ENCODE measurements at places on chromosomes 12 and 14. TPM values are rescaled to one million over a fixed set of nuclear protein-coding genes. Genes with fewer than 3 reads are reported as not detected.

The PLCZ1 gene
- not detected for total RNA-seq

The KRT6B gene
- not detected for total RNA-seq

The AHNAK2 gene
- total RNA-seq = 2.3 TPM

The TMEM52B gene
- total RNA-seq = not detected

The DPF3 gene
- total RNA-seq = not detected

The IQSEC3 gene
- 0.50 TPM for total RNA-seq

The SLC35F4 gene
- not detected for total RNA-seq

The RERGL gene
- total RNA-seq = not detected

The DBX2 gene
- not detected for total RNA-seq

The SRGAP1 gene
- total RNA-seq = 3.4 TPM

The NUDT14 gene
- 39.0 TPM for total RNA-seq

All from H9 (cell line).